ENCODE measurements at places on chromosomes 7 and 10. TPM values are rescaled to one million over a fixed set of nuclear protein-coding genes. Genes with fewer than 3 reads are reported as not detected.

SOSTDC1 gene
- not detected for total RNA-seq

ADIRF gene
- not detected for total RNA-seq

OR2A5 gene
- total RNA-seq: not detected

SCART1 gene
- 1.8 TPM for total RNA-seq

ZNF789 gene
- total RNA-seq: 31.0 TPM
